Activated CD4-positive, alpha-beta T cell treated with anti-CD3 and anti-CD28 coated beads for 1 hour (primary cell): ENCODE measurements at places on chromosomes 12 and 14.

DNA sequence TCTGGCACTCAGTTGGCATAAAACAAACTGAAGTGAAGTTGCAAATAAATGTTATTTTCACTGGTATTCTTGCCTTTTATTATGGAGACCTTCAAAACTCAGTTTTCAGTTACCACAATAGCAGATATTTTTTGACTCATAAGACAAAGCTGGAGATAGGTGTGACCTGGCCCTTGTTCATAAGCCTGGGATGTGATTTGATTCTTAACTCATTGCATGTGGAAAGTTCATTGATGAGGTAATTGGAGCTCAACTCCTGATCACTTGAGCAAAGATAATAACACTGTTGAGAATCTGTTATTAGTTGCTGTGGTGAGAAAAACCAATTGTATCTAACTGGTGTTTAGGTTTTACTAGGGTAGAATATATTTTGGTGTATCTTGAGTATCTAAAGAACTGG, 105.1 kb downstream of the AEBP2 start:
- DNase-seq: no peak

- DNase-seq: no peak
Measured at GRCh38 chr14:88188745-88189416, 134.2 kb downstream of the KCNK10 start.

- no peak for DNase-seq
Measured at GRCh38 chr12:67980391-67980790, 8.9 kb upstream of the IFNG-AS1 start.

DNA sequence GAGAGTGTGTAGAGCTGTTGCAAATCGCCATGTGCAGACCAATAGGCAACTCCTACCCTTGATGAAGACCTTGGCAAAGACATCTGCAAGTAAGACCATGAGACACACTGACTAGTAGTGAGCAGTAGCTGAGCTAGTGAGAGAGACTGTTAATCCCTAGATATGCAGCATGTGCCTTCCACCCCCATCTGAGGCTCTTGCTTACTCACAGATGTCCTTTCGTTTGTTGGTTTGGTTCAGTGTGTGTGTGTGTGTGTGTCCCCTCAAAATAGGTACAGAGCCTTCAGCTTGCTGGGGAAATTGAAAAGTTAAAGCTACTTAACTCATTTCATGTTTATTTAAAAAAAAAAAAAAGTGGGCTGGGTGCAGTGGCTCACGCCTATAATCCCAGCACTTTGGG, 37.6 kb downstream of the MYF5 start:
- no peak for DNase-seq

GRCh38 chr14:77061630-77062257, 33.2 kb upstream of the IRF2BPL start:
- no peak for DNase-seq

DNA sequence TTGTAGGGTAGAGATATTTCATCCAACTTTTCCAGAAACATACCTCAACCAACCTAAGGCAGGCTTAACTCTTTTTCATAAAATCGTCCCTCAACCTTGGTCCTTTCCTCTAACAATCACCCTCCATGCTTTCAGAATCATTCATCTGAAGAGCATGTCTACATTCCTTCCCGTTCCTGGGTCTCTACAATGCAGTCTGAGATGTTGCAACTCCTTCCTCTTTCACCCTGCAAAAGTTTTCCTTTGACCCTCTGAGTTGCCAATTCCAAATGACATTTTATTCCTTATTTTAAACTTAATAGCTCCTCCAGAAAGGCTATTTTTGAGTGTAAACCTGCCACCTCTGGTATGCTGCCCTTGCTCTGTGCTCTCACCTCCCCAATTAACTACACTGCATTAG, 16.7 kb downstream of the SLC7A7 start:
- no peak for DNase-seq

DNA sequence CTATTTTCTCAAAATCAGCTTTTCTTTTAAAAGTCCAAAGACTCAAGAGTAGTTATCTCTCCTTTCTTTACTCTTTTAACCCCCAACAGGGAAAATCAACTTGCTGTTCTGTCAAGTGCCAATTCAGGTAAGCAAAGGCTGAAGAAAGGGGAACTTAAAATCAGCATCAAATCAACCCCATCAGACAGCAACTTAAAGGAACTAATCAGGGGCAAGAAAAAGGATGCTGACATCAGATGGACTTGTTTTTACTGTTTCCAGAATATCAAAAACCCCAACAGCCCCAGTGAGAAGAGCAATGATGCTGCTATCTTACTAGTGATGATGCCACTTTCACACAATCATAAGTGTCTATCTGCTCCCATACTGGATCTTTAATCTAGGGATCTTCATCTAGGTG, 3.4 kb downstream of the BAZ2A start:
- no peak for DNase-seq

DNA sequence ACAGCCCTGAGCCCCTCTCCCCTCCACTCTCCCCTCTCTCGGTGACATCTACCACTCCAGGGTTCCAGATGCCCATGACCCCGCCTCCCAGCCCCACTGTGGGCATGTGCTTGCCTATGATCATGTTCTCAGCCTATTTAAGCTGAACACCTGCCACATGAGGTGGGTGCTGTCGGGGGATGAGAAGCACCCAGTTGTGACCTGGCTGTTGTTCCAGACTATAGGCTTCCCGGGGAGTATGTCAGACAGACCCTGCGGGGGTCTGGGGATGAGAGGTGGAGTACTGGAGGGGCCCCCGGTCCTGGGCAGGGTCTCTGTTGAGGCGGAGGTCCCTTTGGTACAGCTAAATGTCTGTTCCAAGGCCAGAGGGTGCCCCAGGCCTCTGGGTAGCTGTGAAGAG, 6.0 kb downstream of the VSX2 start:
- DNase-seq: no peak

GRCh38 chr14:21768116-21768874, 94.7 kb upstream of the OR4E1 start:
- no peak for DNase-seq

GRCh38 chr12:115828168-115828567, 449.3 kb downstream of the MED13L start:
- no peak for DNase-seq

GRCh38 chr12:104570174-104570907, 113.6 kb downstream of the CHST11 start:
- DNase-seq: no peak

DNA sequence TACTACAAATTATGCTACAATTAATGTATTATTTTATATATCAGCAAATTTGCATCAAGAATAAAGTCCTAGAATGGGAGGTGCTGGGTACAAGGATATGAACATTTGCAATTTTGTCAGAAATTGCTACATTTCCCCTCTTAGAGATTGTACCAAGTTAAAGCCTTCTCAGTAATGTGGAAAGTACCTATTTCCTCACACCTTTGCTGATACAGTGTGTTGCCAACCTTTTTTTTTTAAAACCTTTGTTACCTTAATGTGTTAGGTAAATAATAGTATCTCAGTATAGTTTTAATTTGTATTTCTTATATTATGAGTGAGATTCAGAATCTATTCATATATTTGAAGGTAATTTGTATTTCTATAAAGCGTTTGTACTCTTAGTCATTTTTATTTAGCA, 95.4 kb upstream of the HIF1A start:
- DNase-seq: no peak

- no peak for DNase-seq
Measured at GRCh38 chr12:67091678-67092077, 177.5 kb upstream of the CAND1 start.

DNA sequence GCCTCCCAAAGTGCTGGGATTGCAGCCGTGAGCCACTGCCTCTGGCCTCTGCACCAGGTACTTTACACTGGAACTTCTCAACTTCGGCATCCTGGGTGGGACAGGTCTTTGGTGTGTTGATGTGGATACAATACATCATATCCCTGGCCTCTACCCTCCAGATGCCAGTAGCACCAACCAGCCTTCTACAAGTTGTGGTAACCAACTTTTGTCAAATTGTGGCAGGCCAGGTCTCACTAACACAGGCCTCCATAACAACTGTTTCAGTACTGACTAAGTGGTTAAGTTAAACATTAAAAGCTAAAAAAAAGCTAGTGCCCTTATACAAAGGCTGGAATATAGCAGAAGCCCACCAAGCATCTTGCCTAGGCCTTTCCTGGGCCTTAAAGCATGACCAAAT, 232.9 kb downstream of the PCNX1 start:
- no peak for DNase-seq

GRCh38 chr12:1801303-1801975, 18.9 kb upstream of the LRTM2 start:
- no peak for DNase-seq

- no peak for DNase-seq
Measured at GRCh38 chr14:51094282-51094821, 553 bp downstream of the TRIM9 start.

- no peak for DNase-seq
Measured at GRCh38 chr12:121189619-121190155, 20.2 kb upstream of the P2RX4 start.

GRCh38 chr12:2160043-2160442, 107.3 kb downstream of the CACNA1C start:
- DNase-seq: no peak

- no peak for DNase-seq
Measured at GRCh38 chr12:98294051-98294805, 221.2 kb upstream of the TMPO start.

DNA sequence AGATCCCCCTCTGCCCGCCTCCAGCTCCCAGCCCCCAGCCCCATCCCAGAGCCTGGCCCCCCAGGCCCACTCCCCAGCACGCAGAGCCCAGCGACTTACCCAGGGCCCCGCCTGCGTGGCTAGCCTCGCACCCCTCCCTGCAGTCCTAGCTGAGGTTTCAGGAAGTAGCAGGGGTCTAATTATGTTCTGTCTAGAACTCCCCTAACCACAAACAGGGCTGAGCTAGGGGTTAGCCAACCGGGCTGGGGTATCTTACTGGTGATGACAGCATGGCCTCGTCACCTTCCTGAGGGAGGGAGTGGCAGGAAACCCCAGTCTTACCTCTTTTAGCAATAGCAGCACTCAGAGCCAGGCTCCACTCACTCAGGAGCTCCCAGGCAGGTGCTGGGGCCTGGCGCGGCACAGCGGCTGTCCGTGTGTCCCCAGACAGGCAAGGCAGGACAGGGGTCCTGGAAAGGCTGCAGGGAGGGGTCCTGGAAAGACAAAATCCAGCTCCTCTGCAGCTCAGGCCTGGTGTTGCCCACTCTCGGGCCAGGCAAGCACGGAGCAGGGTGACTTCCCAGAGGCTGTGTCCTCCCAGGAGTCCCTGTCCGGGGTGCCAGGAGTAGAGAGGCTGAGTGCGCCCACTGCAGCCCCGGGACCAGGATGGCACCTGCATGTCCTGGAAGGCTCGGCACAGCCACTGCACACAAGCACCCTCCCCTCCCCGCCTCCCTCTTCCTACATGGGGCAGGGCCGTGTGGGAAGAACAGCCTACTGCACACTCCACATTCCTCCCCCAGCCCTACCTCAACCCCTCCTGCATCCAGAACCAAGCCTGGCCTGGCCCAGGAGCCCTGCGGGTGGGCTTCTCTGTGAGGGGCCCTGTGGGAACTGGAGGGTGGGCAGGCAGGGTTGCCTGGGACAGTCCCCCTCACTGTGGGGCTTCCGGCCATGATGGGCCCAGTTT, at the start of gene GPR132:
Gene GPR132 (minus strand): TSS at position 151 of the 949 bp plus-strand sequence. CDS start 10,010 bp downstream, outside the sequence.
- peak; percentile 83 for DNase-seq

DNA sequence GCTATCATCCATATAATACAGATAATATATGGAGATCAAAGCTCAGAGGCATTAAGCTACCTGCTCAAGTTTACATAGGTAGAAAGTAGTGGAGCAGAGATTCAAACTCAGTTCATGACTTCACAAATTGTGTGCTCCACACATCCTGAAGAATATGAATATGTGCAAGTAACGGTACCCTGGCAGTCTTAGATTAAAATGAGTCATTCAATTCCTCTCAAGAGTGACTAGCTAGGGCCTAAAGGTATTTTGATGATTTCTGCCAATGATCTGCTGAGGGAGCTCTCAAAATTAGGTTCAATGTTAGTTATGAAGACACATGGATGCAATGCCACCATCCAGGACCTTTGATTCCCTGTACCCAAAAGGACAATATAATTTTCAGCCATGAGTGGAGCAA, 58.9 kb downstream of the GRIP1 start:
- DNase-seq: no peak

- DNase-seq: no peak
Measured at GRCh38 chr12:87096082-87096585, 839.9 kb upstream of the MGAT4C start.

DNA sequence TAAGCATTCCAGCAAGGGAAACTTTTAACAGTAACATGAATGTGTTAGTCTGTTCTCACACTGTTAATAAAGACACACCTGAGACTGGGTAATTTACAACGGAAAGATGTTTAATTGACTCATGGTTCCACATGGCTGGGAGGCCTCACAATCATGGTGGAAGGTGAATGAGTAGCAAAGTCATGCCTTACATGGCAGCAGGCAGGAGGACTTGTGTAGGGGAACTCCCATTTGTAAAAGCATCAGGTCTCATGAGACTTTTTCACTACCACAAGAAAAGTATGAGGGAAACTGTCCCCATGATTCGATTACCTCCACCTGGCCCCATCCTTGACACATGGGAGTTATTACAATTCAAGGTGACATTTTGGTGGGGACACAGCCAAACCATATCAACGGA, 168.3 kb downstream of the PAH start:
- DNase-seq: no peak

- no peak for DNase-seq
Measured at GRCh38 chr12:55797068-55797467, 20.5 kb downstream of the SARNP start.
